ENCODE measurements at places on chromosomes 12 and 14. TPM values are rescaled to one million over a fixed set of nuclear protein-coding genes. Genes with fewer than 3 reads are reported as not detected.

The OR4N5 gene
- polyA plus RNA-seq: not detected

DNA sequence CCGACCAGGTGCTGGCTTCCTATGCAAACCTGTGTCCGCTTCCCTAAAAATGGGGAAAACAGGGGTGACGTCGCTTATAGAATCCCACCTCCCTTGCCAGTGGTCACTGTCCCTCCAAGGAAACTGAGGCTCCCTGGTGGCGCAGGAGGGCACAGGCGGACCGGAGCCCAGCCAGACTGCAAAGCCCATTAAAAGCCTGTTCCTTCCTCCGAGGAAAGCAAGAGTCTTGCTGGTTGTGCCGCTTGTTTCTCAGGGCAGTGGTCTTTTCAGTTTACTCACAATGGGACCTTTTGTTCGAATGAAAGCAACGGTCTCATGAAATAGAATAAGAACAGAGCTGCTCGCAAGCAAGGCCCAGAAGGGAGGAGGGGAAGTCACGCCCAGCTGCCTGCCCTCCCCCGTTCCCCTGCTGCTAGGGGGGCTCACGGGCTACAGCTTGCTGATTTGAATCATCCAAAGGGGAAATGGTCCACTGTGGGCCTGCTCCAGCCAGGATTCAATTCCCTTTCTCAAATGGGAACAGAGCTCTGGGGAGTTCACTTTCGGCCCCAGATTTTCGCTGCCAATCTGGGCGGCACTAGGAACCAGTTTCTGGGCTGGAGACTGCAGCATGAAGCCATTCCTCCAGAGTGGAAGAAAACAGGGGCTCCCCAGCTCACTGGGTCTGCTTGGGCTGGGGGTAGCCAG is 4.6 kb upstream of the SELPLG start:
- no peak for DNase-seq

- DNase-seq: no peak
Observed at GRCh38 chr12:133264173-133264572, 28.5 kb upstream of the ANHX start.

The HVCN1 gene
- 4.7 TPM for polyA plus RNA-seq

DNA sequence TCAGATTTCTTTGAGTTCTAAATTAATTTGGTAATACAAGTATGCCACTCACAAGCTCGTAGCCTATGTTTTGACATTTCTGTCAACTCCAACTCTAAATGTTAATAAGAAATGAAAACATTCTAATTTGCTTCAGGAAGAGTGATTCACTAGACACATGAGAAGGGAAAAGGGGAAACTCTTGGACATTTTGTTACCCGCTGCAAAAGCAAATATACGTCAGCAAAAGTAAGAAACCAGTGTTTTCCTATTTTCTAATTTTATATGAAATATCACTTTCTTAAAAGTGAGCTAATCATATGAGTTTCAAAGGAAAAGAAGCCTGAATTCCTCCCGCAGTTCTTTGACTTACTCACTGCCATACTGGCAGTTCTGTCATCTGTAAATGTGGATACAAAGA is 162.3 kb downstream of the GRIP1 start:
- no peak for DNase-seq

The C12orf56 gene
- polyA plus RNA-seq: 1.2 TPM

The ASCL4 gene
- polyA plus RNA-seq: not detected

GRCh38 chr12:131793243-131794022 is 34.8 kb upstream of the MMP17 start:
- no peak for DNase-seq

DNA sequence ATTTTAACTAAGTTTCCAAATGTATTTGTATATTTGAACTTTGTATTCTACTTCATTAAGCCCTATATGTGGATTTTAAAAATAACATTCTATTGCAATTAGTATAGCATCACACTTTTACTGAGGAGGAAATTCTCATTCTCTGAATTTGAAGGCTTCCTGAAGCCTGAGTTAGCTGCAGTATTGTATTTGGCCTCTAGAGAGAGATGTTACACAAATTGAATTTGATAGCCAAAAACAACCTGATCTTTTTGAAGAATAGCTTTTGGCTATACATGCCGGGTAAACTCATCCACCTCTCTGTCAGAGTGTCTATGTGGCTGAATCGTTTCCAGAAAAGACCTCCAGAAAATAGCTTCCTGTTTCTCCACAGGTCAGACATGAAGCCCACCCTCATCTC is 316.5 kb upstream of the OR4E1 start:
- no peak for DNase-seq

- DNase-seq: no peak
Observed at GRCh38 chr12:80187660-80188090, 88.3 kb downstream of the OTOGL start.

DNA sequence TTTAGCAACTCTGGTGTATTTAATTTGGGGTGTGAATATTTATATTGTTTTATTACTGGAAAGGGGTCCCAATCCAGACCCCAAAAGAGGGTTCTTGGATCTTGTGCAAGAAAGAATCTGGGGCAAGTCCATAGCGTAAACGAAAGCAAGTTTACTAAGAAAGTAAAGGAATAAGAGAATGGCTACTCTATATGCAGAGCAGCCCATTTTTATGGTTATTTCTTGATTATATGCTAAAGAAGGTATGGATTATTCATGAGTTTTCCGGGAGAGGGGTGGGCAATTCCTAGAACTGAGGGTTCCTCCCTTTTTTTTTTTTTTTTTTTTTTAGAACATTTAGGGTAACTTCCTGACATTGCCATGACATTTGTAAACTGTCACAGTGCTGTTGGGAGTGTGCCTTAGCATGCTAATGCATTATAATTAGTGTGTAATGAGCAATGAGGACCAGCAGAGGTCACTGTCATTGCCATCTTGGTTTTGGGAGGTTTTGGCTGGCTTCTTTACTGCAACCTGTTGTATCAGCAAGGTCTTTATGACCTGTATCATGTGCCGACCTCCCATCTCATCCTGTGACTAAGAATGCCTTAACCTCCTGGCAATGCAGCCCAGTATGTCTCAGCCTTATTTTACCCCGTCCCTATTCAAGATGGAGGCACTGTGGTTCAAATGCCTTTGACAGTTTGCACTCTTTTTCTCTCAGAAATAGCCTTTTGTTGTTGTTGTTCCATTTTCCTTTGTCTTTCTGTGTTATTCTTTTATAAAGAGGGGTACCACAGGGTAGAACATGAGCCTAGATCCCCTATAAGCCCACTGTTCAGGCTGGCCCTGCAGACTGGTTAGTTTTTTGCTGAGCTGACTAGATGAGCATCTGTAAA is 75.5 kb upstream of the DCD start:
- no peak for DNase-seq

The OASL gene
- not detected for polyA plus RNA-seq

DNA sequence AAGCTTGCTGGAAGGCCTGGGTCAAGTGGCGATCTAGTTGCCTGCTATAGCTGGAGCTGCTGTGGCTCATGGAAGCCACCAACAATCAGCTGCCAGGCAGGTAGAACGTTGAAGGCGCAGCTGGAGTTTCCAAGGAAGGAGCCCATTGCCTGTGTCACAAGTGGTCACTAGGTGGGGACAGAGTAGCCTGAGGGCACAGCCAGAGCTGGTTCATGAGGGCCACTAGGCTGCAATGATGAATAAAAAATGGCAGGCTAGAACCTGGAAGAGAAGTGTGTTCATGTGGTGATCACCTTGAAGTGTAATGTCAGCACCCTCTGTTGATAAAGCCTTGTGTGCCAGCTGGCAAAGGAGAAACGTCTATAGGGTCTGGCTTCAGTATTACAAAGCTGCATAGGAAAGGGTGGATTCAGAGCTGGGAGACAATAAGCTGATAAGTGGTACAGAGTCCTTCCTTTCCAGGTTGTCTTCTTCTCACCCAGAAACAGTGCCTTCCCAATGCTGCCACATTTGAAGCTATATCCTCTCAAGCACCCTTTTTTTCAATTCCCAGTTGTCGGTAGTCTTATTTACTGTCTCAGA is 165.8 kb downstream of the EMP1 start:
- DNase-seq: no peak

- no peak for DNase-seq
Observed at GRCh38 chr14:103304706-103305105, 29.3 kb upstream of the EIF5 start.

The HPD gene
- polyA plus RNA-seq: 0.08 TPM

- no peak for DNase-seq
Observed at GRCh38 chr14:75793806-75794205, 132.8 kb downstream of the TTLL5 start.

DNA sequence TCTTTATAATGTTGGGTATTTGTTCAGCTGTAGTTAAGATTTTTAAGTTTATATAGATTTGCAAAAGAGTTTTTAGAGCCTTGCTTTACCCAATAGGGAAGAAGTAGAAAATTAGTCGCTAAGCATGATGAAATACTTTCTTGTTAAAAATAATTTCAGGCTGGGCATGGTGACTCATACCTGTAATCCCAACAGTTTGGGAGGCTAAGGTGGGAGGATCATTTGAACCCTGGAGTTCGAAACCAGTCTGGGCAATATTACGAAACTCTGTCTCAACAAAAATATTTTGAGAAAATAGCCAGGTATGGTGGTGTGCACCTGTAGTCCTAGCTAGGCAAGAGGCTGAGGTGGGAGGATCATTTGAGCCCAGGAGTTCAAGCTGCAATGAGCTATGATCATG is 18.7 kb upstream of the SCFD1 start:
- no peak for DNase-seq

DNA sequence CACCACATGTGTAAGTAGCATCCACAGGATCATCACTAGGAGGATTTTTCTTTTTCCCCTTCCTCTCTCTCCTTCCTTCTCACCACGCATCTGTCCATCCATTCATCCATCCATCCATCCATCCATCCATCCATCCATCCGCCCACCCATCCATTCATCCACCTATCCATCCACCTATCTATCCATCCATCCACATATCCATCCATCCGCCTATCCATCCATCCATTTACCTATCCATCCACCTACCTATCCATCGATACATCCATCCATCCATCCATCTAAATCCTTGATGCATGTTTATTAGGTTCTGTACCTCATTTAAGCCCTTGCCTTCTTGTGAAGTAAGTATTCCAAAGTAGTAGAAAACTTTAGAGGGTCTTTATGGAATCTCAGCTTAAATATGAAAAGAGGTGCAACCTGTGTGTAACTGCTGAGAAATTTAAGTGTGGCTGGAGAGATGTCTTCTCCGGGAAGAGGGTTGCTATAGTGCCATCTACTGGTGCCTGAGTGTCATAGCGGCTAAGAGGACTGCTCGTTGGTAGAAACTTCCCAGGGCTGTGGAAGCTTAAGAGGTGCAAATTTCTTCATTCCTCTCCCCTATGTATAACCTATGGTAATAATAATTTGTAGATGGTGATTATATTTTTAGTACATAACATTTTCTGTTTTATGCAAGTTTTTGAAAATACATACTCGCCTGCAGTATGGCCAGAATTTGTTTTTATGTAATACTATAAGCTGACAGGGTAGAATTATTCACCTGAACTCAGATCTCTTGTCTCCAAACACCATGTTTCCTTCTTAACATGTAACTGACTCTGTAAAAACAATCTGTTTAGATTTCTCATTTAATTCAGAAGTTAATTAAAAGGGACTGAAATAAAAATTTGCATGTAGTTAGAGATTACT is 46.0 kb downstream of the MYO1H start:
- DNase-seq: no peak

The DCN gene
- 1,348 TPM for polyA plus RNA-seq

GRCh38 chr12:61220337-61220736 is 1039.9 kb upstream of the USP15 start:
- no peak for DNase-seq

DNA sequence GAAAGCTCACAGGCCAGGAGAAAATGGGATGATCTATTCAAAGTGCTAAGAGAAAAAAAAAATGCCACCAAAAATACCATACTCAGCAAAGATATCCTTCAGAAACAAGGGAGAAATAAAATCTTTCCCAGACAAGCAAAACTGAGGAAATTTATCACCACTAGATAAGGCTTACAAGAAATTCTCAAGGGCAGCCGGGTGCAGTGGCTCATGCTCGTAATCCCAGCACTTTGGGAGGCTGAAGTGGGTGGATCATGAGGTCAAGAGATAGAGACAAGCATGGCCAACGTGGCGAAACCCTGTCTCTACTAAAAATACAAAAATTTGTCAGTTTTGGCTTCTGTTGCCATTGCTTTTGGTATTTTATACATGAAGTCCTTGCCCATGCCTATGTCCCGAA is 48.2 kb downstream of the CRY1 start:
- no peak for DNase-seq

The SMOC1 gene
- 5.1 TPM for polyA plus RNA-seq

The PTGDR gene
- 0.18 TPM for polyA plus RNA-seq

The OVCH1 gene
- 0.54 TPM for polyA plus RNA-seq

- no peak for DNase-seq
Observed at GRCh38 chr14:32028599-32028998, 48.5 kb upstream of the ARHGAP5 start.

All from forelimb muscle (tissue), 1 donor.